Heart right ventricle (tissue), 16 donors: ENCODE measurements at places on chromosomes 11 and 22. TPM values are rescaled to one million over a fixed set of nuclear protein-coding genes. Genes with fewer than 3 reads are reported as not detected.

ME3 gene
- total RNA-seq = 33.7 TPM

LRRC56 gene
- total RNA-seq = 0.16 TPM

CHST1 gene
- total RNA-seq = 0.53 TPM

LAMTOR1 gene
- 82.8 TPM for total RNA-seq

FOLR1 gene
- total RNA-seq = 1.0 TPM

GRCh38 chr11:44885919-44886789, 64.5 kb downstream of the TP53I11 start:
- no peak overlapping the region for H3K27ac ChIP-seq
- H3K4me1 ChIP-seq = peaks cover 26% of the 10 kb centered on the region
- H3K36me3 ChIP-seq = no peaks in the 10 kb centered on the region
- no peak overlapping the region for H3K4me3 ChIP-seq
- no peaks in the 10 kb centered on the region for H3K27me3 ChIP-seq

DNA sequence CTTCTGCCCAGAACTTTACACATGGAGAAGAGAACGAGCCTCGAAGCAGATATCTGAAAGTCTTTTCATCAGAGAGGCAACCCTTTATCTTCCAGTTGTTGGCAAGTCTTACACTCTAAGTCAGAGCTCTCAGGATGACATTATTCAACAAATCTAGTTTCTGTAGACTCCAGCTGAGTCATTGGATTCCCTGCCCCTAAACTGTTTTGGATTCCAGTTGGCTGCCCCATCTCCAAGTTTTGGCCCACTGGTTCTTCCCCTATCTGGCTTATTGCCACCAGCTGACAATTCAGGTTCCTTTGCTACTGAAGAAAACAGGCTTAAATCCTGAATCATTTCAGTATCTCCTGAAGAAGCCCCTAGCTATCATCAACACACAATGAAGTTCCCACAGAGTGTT, 14.2 kb downstream of the SAAL1 start:
- no peaks in the 10 kb centered on the region for H3K27me3 ChIP-seq
- H3K36me3 ChIP-seq = no peaks in the 10 kb centered on the region
- no peaks in the 10 kb centered on the region for H3K4me1 ChIP-seq
- H3K4me3 ChIP-seq = no peak overlapping the region

- H3K27me3 ChIP-seq = no peaks in the 10 kb centered on the region
- H3K4me3 ChIP-seq = no peak overlapping the region
- H3K27ac ChIP-seq = no peak overlapping the region
- DNase-seq = no peak
- no peaks in the 10 kb centered on the region for H3K36me3 ChIP-seq
Measured at GRCh38 chr11:13134066-13134465, 125.0 kb downstream of the RASSF10 start.

DNA sequence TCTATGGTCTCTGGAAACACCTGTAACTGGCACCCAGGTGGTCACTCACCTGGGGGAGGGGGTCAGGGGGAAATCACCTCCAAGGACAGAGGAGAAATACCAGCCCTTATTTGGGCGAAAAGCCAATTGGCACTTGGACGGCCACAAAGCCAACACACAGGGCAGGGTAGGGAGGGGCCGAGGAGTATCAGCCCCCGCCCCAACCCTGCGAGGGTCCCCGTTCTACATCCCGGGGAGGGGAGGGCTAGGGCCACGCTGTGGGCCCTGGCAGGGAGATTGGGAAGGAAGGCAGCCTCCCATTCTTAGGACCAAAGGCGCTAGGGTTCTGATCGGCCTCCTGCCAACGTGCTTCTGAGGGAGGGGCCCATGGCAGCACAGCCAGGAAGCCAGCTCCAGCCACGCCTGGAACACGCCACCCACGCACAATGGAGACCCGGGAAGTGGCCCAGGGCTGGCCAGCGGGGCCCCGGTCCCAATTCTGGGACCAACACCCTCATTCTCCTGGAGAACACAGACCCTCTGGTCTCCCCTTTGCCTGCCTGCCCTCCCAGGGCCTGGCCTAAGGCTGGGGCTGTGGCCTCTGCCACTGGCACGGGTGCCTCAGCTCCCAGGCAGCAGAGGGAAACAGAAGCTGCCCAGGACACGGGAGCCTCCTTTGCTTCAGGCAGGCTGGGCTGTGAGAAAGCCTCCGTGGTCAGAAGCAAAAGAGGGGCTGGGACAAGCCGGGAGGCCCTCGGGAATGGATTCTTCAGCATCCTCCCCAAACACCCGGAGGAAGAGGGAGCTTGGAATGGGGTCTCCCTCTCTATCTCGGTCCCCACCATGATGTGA, 7.4 kb downstream of the CBX6 start:
- DNase-seq = peak; percentile 80
- H3K27ac ChIP-seq = peak overlapping the region; percentile 80
- no peaks in the 10 kb centered on the region for H3K27me3 ChIP-seq

DNA sequence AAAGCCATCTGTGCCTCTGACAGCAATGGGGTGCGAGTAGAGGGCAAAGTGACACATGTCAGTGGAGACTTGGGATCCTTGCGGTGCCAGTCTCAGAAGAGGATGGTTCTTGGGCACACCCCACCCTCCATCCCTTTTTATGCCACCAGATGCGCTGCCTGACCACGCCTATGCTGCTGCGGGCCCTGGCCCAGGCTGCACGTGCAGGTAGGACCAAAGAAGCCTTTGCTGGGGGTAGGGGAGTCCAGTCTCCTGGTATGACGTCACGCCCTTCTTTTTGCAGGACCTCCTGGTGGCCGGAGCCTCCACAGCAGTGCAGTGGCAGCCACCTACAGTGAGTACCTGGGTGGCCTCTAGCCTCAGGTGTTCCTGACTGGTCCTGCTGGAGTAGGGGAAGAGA, 1.5 kb downstream of the NDUFS8 start:
- peak overlapping the region; percentile 67 for H3K4me3 ChIP-seq
- H3K4me1 ChIP-seq = peaks cover 55% of the 10 kb centered on the region
- no peaks in the 10 kb centered on the region for H3K27me3 ChIP-seq
- H3K27ac ChIP-seq = peak overlapping the region; percentile 92
- DNase-seq = no peak
- peaks cover 35% of the 10 kb centered on the region for H3K36me3 ChIP-seq

GRCh38 chr11:106092446-106092845, 15.0 kb downstream of the AASDHPPT start:
- DNase-seq = no peak
- no peak overlapping the region for H3K4me3 ChIP-seq

DNA sequence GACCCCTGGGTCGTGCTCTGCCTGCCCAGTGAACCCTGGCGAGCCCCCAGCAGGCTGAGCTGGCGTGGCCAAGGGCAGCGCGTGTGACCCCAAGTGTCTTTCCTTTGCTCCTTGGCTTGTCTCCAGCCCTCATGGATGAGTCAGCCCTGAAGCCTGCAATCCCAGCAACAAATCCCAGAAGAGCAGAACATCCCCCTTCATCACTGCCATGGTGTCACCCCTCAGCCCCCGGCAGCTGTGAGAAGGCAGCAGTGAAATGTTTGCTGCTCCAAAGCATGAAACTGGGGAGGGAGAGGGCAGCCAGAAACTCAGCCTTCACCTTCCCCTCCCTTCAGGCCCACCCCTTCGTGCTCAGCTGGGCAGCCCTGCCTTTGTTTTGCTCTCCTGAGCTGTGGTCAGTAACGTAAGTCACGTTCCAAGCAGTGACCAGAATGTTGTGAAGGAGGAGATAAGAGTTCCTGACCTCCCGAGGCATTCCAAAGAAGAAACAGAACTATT, 29.8 kb downstream of the ADAMTS15 start:
- peak overlapping the region; percentile 87 for H3K27ac ChIP-seq
- no peaks in the 10 kb centered on the region for H3K36me3 ChIP-seq
- DNase-seq = peak; percentile 81
- peaks cover 26% of the 10 kb centered on the region for H3K4me1 ChIP-seq

DNA sequence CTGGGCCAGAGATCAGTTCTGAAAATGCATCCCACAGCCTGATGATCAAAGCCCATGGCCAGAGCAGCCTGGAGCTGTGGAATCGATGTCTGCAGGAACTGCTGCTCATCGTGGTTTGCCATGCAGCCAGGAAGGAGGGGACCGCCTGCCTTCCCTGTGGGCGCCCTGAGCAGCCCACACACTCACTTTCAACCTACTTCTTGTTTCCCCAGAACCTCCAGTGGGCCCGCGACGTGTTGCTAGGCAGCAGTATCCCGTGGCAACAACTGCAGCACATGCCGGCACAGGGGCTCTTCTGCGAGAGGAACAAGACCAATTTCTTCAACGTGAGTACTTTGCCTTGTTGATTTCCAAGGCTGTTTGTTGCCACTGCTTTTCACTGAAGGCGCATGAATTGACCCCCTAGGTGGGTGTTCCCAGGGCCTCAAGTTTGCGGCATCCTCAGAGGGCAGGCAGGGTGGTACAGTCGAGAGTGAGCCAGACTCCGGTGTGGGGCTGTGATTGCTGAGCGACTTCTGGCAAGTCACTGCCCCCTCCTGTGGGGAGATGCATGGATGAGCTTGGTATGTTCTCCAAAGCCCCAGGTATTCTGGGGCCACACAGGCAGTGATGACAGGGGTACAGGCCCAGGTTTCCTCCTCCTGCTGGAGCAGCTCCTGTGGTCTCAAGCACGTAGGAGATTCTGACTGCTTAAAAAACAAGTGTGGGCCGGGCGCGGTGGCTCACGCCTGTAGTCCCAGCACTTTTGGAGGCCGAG, 47.0 kb upstream of the SUSD2 start:
- H3K4me1 ChIP-seq = peaks cover 32% of the 10 kb centered on the region
- no peak overlapping the region for H3K4me3 ChIP-seq
- DNase-seq = no peak
- H3K27ac ChIP-seq = no peak overlapping the region
- no peaks in the 10 kb centered on the region for H3K36me3 ChIP-seq
- no peaks in the 10 kb centered on the region for H3K27me3 ChIP-seq

- H3K27me3 ChIP-seq = no peaks in the 10 kb centered on the region
- H3K36me3 ChIP-seq = no peaks in the 10 kb centered on the region
- no peak overlapping the region for H3K4me3 ChIP-seq
- DNase-seq = no peak
- H3K27ac ChIP-seq = no peak overlapping the region
- H3K4me1 ChIP-seq = no peaks in the 10 kb centered on the region
Measured at GRCh38 chr11:27973851-27974536, 134.0 kb downstream of the KIF18A start.
